Activated T-helper 1 cell treated with anti-CD3 and anti-CD28 coated beads, Interleukin-12 subunit alpha, Interleukin-12 subunit beta, Interleukin-2, Interleukin-4 antibody, amounts not matched to agents 30 ng/mL and 10 ng/mL and 1 ng/mL, durations not matched to agents 14 hours and 24 hours and 36 hours (primary cell): ENCODE measurements at places on chromosomes 6 and 20. TPM values are rescaled to one million over a fixed set of nuclear protein-coding genes. Genes with fewer than 3 reads are reported as not detected.
A peak's percentile ranks its signal among the peaks of the same experiment; 100 is the strongest.

GGT7 gene
- 12.5 and 13.7 TPM in 2 replicates for total RNA-seq

SLC26A8 gene
- not detected in 2 replicates for total RNA-seq

TMEM14C gene
- 57.3 and 63.1 TPM in 2 replicates for total RNA-seq

TREM2 gene
- not detected in 2 replicates for total RNA-seq

CYP39A1 gene
- not detected in 2 replicates for total RNA-seq

SLC24A3 gene
- total RNA-seq: not detected in 2 replicates

ATXN1 gene
- 107 and 109 TPM in 2 replicates for total RNA-seq

NRSN1 gene
- not detected in 2 replicates for total RNA-seq

HS3ST5 gene
- total RNA-seq: not detected in 2 replicates

CTCFL gene
- total RNA-seq: not detected in 2 replicates

F13A1 gene
- total RNA-seq: not detected in 2 replicates

XKR7 gene
- total RNA-seq: not detected in 2 replicates

CRYBG1 gene
- total RNA-seq: 10.2 and 11.4 TPM in 2 replicates

PCK1 gene
- total RNA-seq: not detected in 2 replicates

TMEM181 gene
- 17.0 and 17.7 TPM in 2 replicates for total RNA-seq

HLA-G gene
- total RNA-seq: 0.91 and 1.6 TPM in 2 replicates

DEFB127 gene
- total RNA-seq: not detected in 2 replicates

SAPCD1 gene
- 16.7 and 17.0 TPM in 2 replicates for total RNA-seq

MEP1A gene
- total RNA-seq: not detected in 2 replicates

JARID2 gene
- 60.5 and 62.5 TPM in 2 replicates for total RNA-seq

- no peaks in the 10 kb centered on the region for H3K27me3 ChIP-seq
- H3K36me3 ChIP-seq: no peaks in the 10 kb centered on the region
- H3K27ac ChIP-seq: no peak overlapping the region
- no peak for DNase-seq
- no peaks in the 10 kb centered on the region for H3K4me1 ChIP-seq
Measured at GRCh38 chr6:63214816-63215215, 3.5 kb downstream of the FKBP1C start.

GRCh38 chr6:138972226-138972665, 15.8 kb downstream of the REPS1 start:
- no peak for DNase-seq
- no peak overlapping the region for H3K27ac ChIP-seq
- peaks cover 56% of the 10 kb centered on the region for H3K4me1 ChIP-seq
- no peaks in the 10 kb centered on the region for H3K27me3 ChIP-seq

- no peaks in the 10 kb centered on the region for H3K36me3 ChIP-seq
- peaks cover 89% of the 10 kb centered on the region for H3K4me1 ChIP-seq
- H3K27me3 ChIP-seq: no peaks in the 10 kb centered on the region
- peak overlapping the region; percentile 96 for H3K27ac ChIP-seq
Measured at GRCh38 chr6:225907-226306, 66.4 kb upstream of the DUSP22 start.

DNA sequence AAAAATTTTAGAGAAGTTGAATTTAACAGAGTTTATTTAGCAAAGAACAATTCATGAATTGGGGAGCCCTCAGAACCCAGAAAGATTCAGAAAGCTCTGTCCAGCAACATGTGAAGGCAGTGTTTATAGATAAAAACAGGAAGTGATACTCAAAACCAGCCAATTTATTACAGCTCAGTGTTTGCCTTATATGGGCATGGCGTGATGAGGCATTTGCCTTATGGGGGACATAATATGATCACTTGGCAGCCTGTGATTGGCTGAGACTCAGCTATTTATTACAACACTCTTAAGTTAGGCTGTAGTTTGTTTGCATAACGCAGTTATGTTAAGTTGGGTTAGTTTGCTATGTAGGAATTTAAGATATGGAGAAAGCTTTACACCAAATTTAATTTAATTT, 11.5 kb downstream of the HLA-DPA1 start:
- DNase-seq: no peak
- H3K27me3 ChIP-seq: peaks cover 7% of the 10 kb centered on the region

DNA sequence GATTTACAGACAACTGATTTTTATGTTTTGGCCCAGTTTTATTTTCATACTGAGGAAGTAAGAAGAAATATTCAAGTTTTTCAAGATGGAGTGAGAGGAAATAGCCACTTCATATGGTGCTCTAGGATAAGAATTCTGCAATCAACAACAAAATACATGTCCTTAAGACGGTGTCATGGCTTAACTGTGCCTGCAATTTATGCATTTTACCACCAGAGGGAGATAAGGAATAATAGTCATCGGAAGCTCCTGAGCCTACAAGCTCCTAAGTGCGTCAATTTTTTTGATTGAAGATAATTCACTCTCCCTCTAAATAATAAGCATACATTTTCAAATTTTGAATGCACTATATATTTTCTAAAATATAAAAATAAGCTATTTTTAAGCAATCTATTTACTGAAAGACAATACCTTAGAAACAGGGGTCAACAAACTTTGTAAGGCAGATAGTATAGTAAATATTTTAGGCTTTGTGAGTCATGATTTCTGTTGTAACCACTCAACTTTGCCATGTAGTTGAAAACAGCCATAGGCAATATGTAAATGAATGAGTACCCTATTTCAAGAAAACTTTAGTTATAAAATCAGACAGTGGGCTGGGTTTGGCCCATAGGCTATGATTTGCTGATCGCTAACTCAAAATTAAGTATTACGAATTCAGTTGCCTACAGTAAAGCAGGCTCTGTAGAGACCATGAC, 230.9 kb upstream of the DTNBP1 start:
- peaks cover 2% of the 10 kb centered on the region for H3K27me3 ChIP-seq
- H3K4me3 ChIP-seq: no peak overlapping the region
- DNase-seq: no peak
- no peaks in the 10 kb centered on the region for H3K36me3 ChIP-seq
- no peak overlapping the region for H3K27ac ChIP-seq
- H3K4me1 ChIP-seq: peaks cover 5% of the 10 kb centered on the region

- H3K4me1 ChIP-seq: no peaks in the 10 kb centered on the region
- H3K36me3 ChIP-seq: no peaks in the 10 kb centered on the region
- H3K4me3 ChIP-seq: no peak overlapping the region
- H3K27ac ChIP-seq: no peak overlapping the region
- H3K27me3 ChIP-seq: peaks cover 73% of the 10 kb centered on the region
Measured at GRCh38 chr20:40694246-40694645, 5.2 kb upstream of the MAFB start.

- peaks cover 16% of the 10 kb centered on the region for H3K27me3 ChIP-seq
- peak overlapping the region; percentile 89 for H3K4me3 ChIP-seq
- H3K36me3 ChIP-seq: peaks cover 40% of the 10 kb centered on the region
- peak overlapping the region; percentile 90 for H3K27ac ChIP-seq
- no peak for DNase-seq
Measured at GRCh38 chr6:132813173-132813856, 1.1 kb upstream of the RPS12 start.

GRCh38 chr6:88997327-88997726, 33.9 kb upstream of the RNGTT start:
- H3K27ac ChIP-seq: no peak overlapping the region
- H3K4me3 ChIP-seq: no peak overlapping the region
- H3K4me1 ChIP-seq: no peaks in the 10 kb centered on the region
- H3K36me3 ChIP-seq: no peaks in the 10 kb centered on the region
- DNase-seq: no peak

DNA sequence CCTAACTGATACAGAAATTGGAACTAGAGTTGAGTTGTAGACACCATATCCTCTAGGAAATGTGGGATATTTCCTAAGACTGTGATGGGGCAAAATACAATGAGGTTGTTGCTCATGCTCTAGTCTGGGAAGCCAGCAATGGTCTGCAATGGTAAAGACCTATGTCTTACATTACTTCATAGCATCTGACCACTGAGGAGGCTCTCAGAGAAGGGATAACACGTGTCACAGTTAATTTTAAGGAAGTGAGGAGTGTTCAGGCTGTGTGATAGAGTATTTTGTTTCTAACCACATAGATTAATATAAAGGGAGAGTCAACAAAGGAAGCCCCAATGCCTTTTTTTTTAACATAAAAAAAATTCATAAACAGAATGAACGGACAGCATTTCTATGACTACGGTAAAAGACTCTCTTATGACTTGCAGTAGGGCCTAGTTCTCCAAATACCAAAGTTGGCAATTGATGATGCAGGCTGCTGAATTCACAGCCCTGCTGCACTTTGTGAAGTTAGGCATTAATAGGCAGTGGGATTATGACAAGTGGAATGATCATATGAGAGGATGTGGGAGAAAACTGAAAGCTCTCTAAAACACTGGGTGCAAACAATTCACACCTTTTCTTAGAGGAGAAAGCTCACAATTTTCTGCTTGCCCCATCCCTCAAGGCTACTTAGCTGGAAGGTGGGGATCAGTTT, 13.7 kb downstream of the KCNS1 start:
- peaks cover 16% of the 10 kb centered on the region for H3K4me1 ChIP-seq
- H3K4me3 ChIP-seq: no peak overlapping the region
- peaks cover 47% of the 10 kb centered on the region for H3K36me3 ChIP-seq
- DNase-seq: no peak
- H3K27me3 ChIP-seq: no peaks in the 10 kb centered on the region

GRCh38 chr6:1689141-1689540, 79.4 kb downstream of the FOXC1 start:
- no peaks in the 10 kb centered on the region for H3K36me3 ChIP-seq
- no peaks in the 10 kb centered on the region for H3K27me3 ChIP-seq
- H3K4me1 ChIP-seq: no peaks in the 10 kb centered on the region

GRCh38 chr6:52815167-52816092, 11.8 kb upstream of the GSTA1 start:
- H3K27me3 ChIP-seq: peaks cover 5% of the 10 kb centered on the region
- no peak overlapping the region for H3K4me3 ChIP-seq
- no peaks in the 10 kb centered on the region for H3K36me3 ChIP-seq
- H3K4me1 ChIP-seq: no peaks in the 10 kb centered on the region
- DNase-seq: peak; percentile 3

DNA sequence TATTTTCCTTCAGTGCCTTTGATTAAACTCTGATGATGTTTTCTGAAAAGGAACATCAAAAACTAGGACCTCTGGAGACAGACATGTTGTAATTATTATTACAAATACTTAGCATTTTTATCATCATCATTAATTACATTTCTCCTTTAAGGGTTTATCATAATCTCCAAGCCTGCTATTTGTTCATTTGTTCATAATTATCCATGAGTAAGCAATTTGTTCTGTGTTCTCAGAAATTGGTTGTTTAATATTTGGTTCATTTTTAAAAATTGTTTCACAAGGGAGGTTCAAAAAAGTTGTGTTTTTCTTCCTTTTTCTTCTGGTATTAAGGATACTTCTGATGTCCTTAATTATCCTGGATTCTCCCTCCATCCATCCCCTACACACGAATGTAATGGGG, 850.2 kb upstream of the FLRT3 start:
- H3K4me3 ChIP-seq: no peak overlapping the region
- H3K27me3 ChIP-seq: no peaks in the 10 kb centered on the region
- H3K4me1 ChIP-seq: no peaks in the 10 kb centered on the region
- H3K27ac ChIP-seq: no peak overlapping the region

DNA sequence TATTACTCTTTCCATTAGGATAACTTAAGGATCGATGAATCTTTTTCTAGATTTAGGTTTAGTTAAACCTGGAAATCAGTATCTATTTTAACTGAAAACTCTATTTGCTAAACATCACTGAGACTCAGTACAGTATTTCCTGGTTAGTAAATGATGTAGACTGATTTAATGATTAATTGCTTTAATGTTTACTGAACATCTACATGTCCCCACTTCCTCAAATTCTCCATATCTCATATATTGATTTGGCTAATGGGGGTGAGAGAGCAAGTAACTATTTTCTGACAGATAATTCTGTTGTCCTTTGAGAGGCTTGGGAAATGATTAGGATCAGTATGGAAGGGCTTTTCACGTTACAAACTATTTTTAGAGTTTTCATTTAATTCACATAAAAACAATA, 10.3 kb downstream of the MKKS start:
- H3K4me1 ChIP-seq: peaks cover under 1% of the 10 kb centered on the region
- H3K36me3 ChIP-seq: peaks cover 4% of the 10 kb centered on the region
- H3K27me3 ChIP-seq: no peaks in the 10 kb centered on the region
- no peak overlapping the region for H3K27ac ChIP-seq

DNA sequence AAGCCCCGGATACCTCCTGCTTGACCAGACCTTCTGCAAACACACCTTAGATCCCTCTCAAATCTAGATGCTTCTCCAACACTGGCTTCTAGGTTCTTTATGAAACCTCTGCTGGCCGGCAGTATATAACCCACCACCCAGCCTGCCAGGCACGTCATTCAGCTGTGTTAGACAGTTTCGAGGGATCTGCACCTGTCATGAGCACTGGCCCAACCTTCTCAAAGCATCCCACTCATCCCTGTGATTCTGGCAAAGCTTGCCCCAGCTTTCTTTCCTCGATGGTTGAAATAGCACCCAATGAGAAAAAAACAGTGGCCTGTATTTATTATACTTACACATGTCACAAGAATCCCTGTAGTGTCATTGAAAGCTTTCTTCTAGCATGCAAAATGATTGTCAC, 157.8 kb downstream of the MTHFD1L start:
- no peak overlapping the region for H3K27ac ChIP-seq
- peaks cover 24% of the 10 kb centered on the region for H3K36me3 ChIP-seq
- no peak for DNase-seq

GRCh38 chr20:46040902-46041535, 12.0 kb downstream of the SLC12A5 start:
- no peak overlapping the region for H3K4me3 ChIP-seq
- H3K4me1 ChIP-seq: no peaks in the 10 kb centered on the region
- H3K27me3 ChIP-seq: peaks cover 5% of the 10 kb centered on the region
- no peak overlapping the region for H3K27ac ChIP-seq
- peak; percentile 24 for DNase-seq
- H3K36me3 ChIP-seq: no peaks in the 10 kb centered on the region

DNA sequence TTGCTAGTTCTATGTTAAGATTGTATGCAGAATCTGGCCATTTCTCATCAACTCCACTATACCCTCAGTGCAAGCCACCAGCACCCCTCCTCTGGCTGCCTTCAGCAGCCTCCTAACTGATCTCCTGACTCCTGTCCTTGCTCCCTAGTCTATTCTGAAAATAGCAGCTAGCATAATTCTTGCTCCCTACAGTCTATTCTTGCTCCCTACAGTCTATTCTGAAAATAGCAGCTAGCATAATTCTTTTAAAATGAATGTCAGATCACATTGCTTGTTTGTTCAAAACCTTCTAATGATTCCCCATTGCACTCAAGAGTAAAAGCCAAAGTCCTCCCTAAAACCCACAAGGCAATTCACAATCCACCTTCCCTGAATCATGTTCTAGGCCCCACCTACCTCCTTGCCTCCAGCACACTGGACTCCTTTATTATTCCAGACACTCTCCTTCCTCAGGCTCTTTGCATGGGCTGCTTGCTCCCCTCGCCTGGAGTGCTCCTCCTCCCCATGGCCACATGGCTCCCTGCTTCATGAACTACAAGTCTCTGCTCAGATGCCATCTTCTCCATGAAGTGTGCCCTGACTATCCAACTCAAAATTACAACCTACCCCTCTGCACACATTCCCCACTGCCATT, 164.2 kb upstream of the TNFAIP3 start:
- H3K27me3 ChIP-seq: no peaks in the 10 kb centered on the region
- no peak for DNase-seq
- no peak overlapping the region for H3K27ac ChIP-seq

- no peaks in the 10 kb centered on the region for H3K27me3 ChIP-seq
- no peak overlapping the region for H3K27ac ChIP-seq
- no peaks in the 10 kb centered on the region for H3K4me1 ChIP-seq
- DNase-seq: no peak
Measured at GRCh38 chr20:18778690-18779392, 34.7 kb upstream of the SCP2D1 start.

GRCh38 chr20:42701948-42702347, 487.8 kb downstream of the PTPRT start:
- H3K27ac ChIP-seq: no peak overlapping the region
- H3K27me3 ChIP-seq: no peaks in the 10 kb centered on the region
- H3K4me1 ChIP-seq: no peaks in the 10 kb centered on the region
- H3K36me3 ChIP-seq: no peaks in the 10 kb centered on the region
- DNase-seq: no peak

- peaks cover 67% of the 10 kb centered on the region for H3K27me3 ChIP-seq
- peaks cover 6% of the 10 kb centered on the region for H3K4me1 ChIP-seq
- no peak overlapping the region for H3K27ac ChIP-seq
- DNase-seq: no peak
- H3K4me3 ChIP-seq: no peak overlapping the region
Measured at GRCh38 chr6:41503827-41504465, 42.2 kb upstream of the FOXP4 start.
